NCI-H510A (cell line): ENCODE measurements at places on chromosomes 13 and 19.
A peak's percentile ranks its signal among the peaks of the same experiment; 100 is the strongest.

GRCh38 chr19:21694171-21694906 lies 73.0 kb downstream of the ZNF100 start:
- no peak for DNase-seq

DNA sequence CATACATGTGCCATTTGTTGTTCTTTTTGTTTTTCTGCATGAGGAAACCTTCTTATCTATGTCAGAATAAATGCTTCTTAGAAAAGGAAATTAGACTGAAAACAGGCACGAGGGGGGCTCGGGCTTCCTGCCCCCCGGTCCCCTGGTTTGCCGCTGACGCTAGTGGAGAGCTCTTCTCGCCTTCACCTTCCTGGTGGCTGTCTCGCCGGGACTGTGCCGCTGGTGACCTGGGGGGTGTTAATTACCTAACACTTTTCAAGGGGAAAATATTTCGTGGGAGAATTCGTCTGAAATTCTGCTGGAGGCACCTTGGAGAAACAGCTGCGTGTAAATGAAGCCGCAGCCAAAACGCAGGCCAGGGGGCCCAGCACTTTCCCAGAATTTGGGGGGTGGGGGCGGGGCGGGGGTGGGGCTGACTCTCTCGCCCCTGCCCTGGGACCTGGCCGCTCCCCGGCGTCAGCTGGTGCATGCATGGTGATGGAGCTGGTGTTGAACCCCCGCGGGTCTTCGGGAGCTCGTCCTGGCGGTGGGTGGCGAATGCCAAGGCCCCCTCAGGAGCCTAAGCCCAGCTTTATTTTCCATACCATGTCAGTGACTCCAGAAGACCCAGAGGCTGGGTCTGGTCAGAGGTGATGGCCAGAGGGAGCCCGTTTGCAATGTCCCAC lies 58.3 kb upstream of the MCF2L start:
- no peak for DNase-seq

GRCh38 chr13:45199711-45200110 lies 1.1 kb downstream of the KCTD4 start:
- DNase-seq = no peak

GRCh38 chr19:49339301-49340068 lies 4.3 kb downstream of the CD37 start:
- no peak for DNase-seq

- DNase-seq = no peak
Measured at GRCh38 chr19:9986787-9987281, 23.5 kb downstream of the COL5A3 start.

DNA sequence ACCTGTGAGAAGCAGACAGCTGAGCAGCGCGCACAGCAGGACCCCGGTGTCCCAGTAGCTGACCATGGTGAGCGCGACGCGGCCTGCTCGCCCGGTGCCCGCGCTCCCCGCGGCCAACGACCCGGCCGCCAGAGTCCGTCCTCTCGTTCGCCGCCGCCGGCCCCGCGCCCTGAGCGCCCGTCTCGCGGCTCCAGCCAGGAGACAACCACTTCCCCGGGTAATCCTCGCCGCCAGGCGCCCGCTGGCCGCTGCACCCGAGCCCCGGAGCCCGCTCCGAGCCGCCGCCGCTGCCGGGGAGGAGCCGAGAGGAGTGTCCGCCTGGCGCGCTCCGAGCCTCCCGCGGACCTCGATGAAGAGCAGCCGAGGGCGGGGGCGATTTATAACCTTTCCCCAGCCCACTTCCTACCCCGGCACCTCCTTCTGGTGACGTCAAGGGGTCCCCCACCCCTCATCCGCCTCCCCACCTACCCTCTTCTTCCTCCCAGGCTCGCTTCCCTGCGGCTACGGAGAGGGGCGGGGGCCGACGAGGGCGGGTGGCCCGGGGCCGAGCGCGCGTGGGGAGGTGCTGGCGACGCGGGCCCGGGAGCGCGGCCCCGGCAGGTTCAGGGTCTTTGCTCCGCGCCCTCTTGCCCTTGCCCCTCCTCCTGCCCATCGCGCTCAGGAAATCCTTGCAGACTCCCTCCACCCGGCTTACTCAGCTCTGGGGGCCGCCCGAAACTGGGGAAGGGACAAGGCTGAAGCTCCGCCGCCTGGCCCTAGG lies at the start of gene FLT1:
Gene FLT1, minus strand, starts transcription at position 351 of the 760 bp plus-strand sequence. Its CDS starts 285 bp downstream, at position 66.
- no peak for DNase-seq

DNA sequence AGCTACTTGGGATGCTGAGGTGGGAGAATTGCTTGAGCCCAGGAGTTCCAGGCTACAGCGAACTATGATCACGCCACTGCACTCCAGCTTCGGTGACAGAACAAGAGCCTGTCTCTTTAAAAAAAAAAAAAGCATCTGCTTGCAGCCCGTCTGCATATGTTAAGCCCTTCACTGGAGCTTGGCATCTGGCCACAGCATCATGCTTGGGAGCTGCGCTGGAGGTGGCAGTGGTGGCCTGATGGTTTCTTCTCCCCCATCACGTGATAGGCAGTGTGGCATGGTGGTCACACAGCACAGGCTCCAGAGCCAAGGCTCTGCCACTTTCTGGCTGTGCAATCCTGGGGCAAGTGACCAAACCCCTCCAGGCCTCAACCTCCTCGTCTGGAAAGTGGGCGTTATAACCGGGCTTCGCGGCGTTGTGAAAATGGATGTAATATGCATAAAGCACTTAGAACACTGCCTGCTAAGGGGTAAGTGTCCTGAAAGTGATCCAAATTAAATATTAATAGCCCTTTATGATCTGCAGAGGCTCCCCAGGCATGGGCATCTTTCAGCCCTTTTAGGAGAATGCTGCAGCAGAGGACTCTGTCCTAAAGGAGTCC lies 24.4 kb downstream of the MARK4 start:
- DNase-seq = peak; percentile 44

GRCh38 chr13:76887076-76887563 lies 915 bp upstream of the KCTD12 start:
- DNase-seq = no peak

DNA sequence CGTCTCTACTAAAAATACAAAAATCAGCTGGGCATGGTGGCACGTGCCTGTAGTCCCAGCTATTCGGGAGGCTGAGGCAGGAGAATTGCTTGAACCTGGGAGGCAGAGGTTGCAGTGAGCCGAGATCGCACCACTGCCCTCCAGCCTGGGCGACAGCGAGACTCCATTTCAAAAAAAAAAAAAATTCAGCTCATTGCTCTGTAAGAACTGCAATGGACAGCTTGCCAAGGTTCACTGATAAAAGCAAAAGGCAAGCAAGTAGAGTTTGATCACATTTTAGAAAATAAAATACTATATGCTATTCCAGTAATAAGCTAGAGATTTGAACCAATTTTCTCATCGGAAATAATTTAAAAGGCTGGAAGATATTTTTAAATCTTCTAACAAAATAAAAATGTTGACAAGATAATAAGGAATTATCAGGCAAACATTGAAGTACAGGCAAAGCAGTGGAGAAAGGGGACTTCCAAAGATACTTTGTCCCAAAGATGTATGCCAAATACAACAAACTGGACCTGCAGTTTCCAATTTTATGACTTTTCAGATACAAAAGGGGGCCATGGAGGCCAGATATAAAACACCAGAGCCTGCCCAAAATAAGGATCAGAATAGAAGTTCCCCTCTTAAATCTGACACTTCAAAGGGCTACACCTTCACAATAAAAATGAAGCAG lies 29.6 kb downstream of the SLC6A16 start:
- no peak for DNase-seq

DNA sequence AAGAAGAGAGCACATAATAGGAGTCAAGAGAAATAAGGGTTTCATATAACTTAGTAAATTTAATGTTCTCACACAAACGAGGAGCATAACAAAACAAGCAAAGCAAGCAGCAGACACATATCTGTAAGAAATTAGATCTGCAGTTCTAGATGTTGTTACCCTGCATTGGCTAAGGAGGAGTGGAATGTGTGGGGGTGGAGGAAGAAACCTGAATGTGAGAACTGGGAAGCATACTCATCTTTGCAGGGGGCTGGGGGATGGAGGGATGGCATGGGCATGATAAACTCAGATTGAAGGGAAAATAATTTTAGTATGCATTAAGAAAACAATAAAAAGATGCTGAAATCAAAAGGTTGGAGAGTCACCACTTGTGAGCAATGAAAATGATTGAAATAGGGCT lies 255.0 kb downstream of the LIG4 start:
- DNase-seq = no peak

DNA sequence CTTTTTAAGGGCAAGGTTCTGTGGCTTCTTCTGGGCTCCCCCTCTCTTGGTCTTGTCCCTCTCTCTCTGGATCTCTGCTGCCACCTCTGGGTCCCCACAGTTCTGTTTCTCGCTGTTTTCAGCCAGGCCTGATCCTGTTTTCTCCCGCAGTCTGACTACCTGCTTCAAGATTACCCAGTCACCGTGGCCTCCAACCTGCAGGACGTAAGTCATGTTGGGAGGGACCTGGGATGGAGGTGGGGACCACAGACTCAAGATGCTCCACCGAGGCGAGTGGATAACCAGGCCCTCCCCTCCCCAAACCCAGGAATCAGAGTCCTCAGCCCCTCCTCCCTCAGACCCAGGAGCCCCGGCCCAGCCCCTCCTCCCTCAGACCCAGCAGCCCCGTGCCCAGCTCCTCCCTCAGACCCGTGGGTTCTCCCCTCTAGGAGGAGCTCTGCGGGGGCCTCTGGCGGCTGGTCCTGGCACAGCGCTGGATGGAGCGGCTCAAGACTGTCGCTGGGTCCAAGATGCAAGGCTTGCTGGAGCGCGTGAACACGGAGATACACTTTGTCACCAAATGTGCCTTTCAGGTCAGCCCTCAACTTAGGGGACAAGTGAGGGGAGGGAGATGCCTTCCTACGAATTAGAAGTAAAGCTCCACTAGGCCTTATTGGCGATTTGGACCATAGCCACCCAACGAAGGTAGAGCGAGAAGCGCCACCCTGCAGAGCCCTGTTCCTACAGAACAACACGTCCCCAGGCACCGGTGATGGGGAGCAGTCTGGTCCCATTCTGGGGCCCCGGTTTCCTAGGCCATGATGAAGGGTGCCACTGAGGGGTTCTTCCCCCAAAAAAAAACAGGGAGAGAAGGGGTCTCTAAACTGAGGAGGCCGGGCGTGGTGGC lies 2.2 kb downstream of the FLT3LG start:
- DNase-seq = peak; percentile 62

DNA sequence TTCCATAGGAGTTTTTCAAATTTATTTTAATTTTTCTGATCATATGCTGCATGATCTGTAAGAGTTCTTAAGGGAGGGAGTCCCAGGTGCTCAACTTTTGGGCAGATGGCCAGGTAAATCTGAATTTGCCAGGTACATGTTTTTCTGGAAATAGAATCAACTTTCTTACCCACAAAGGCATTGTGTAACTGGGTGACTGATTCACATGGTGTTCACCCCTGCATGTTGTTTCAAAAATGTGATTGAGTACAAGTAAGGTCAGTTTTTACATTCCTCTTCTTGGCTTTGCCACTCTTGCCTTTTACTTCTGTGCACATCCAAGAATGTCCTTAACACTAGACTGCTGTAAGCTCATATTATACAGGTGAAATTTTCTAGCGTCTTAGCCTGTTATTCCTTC lies 30.4 kb downstream of the RB1 start:
- DNase-seq = no peak

DNA sequence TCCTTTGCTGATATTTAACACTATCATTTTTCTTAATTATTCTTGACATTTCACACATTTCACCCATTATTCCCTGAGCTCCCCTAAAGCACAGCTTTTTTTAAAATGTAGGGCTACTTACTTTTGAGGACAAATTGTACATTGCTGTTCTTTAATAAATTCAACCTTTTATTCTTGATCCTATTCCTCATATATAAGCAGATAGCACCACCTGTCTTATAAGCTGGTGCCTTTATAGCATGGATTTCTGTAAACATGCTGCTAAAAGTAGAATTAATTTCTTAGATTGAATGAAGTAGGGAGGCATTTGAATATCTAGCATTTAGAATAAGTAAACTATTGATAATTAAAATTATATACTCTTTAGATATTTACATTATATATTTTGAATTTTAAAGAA lies 603.4 kb upstream of the PCDH9 start:
- DNase-seq = no peak

DNA sequence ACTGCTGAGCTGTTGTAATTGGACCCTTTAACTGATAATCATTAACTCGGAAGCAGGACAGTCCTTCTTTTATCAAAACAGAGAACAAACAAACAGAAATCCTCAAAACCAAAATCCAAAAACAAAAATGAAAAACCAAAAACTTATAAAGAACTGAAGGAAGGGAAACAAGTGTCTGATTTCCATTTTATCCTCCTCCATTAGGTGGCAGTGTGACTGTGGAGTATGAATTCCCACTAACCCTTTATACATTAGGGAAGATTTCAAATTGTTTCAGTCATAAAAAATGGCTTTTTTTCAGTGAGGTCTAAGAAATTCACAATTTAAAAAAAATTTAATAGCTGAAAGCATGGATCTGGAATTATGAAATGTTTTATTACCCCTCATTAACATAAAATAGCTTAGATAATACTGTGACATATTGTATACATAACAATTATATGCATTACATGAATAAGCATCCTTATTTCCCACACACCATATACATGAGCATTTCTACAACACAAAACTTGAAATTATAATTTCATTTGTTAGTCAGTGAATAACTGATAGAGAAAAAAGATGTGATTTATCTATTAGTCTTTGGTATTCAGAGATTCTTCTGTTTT lies 1074.3 kb upstream of the PCDH9 start:
- DNase-seq = no peak

GRCh38 chr13:41756198-41756880 lies 204.6 kb downstream of the VWA8 start:
- no peak for DNase-seq
